Endodermal cell (in vitro differentiated cells): ENCODE measurements at places on chromosomes 7 and 10. TPM values are rescaled to one million over a fixed set of nuclear protein-coding genes. Genes with fewer than 3 reads are reported as not detected.

GRCh38 chr10:133442967-133443924 lies 10.5 kb upstream of the SCART1 start:
- H3K36me3 ChIP-seq: no peaks in the 10 kb centered on the region
- no peaks in the 10 kb centered on the region for H3K27me3 ChIP-seq
- H3K27ac ChIP-seq: no peak overlapping the region
- no peak overlapping the region for H3K4me3 ChIP-seq

DNA sequence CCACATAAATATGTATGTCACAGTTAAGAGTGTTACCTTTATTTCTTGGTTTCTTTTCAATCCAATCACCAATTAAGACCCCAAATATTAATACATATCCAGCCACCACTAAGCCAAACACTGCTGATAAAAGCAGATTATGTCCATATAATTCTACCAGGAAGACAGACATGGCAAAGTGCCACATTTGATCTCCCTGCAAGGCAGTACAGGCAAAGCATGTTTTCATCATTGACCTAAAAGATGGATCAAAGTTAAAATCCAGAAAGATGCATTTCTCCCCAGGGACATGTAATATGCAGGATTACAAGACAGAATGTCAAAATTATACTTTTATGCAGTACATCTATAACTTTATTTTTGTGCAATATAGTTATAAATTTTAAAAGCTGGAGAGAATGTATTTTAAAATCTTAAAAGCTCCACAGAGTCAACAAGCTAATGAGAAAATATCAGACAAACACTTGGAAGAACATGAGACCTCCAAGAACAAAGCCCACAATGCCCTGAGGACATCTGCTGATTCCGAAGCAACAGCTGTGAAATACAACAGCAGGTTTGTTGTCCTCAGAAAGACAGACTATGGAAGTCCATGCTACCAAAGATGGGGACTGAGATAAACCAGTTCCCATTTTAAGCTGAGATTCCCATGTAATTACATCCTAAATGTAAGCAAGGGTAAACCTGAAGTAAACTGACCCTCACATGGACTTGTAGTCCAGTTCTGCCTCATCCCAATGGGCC lies 54.5 kb upstream of the TOMM7 start:
- H3K4me1 ChIP-seq: no peaks in the 10 kb centered on the region
- no peaks in the 10 kb centered on the region for H3K36me3 ChIP-seq
- DNase-seq: no peak
- H3K27me3 ChIP-seq: no peaks in the 10 kb centered on the region
- no peak overlapping the region for H3K4me3 ChIP-seq

DNA sequence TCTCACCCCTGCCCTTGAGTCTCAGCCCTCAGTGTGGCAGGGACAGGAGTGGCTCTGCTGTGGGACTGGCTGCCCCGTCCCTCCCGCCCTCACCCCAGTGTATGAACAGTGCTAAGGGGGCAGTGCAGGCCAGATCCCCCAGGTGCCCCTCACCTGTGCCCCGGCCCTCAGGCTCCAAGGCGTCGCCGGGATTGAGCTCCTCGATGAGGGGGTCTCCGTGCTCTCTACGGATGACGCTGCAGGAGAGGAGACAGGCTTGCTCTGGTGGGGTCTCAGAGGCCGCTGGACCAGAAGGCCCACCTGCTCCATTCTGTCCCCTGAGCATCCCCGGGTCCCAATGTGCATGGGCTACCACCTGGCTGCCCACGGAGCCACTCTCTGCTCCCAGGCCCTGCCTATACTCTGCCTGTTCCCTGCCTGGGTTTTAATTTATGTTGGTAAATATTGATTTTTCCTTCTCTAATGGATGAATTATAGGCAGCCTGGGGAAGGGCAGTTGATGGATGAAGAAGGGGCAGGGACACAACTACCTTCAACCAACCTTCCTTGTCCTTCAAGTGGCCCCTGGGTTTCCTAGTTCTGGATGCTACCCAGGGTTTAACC lies 47.2 kb downstream of the GOLGA7B start:
- H3K27me3 ChIP-seq: no peaks in the 10 kb centered on the region
- H3K27ac ChIP-seq: no peak overlapping the region
- H3K4me1 ChIP-seq: no peaks in the 10 kb centered on the region
- H3K4me3 ChIP-seq: no peak overlapping the region

- no peak for DNase-seq
- H3K4me3 ChIP-seq: peak overlapping the region; percentile 39
- H3K36me3 ChIP-seq: no peaks in the 10 kb centered on the region
- H3K27me3 ChIP-seq: peaks cover 15% of the 10 kb centered on the region
- no peak overlapping the region for H3K27ac ChIP-seq
These were observed 127.4 kb upstream of the INHBA start for GRCh38 chr7:41830271-41830670.

The AOC1 gene
- not detected in 3 replicates for total RNA-seq

The CDK13 gene
- 61.3 to 81.6 TPM (median 77.7 TPM) in 3 replicates for total RNA-seq

The BTRC gene
- total RNA-seq: 30.1 and 32.8 TPM in 2 replicates

The AKR1C8 gene
- not detected in 2 replicates for total RNA-seq

The TMEM236 gene
- 0.08 TPM in 1 of 3 replicates, not detected in the others for total RNA-seq

The ACSM6 gene
- total RNA-seq: not detected in 2 replicates

The PLXNA4 gene
- total RNA-seq: 23.9 to 26.8 TPM (median 24.0 TPM) in 3 replicates
